Astrocyte of the spinal cord (primary cell): ENCODE measurements at places on chromosomes 6 and 20.
A peak's percentile ranks its signal among the peaks of the same experiment; 100 is the strongest.

GRCh38 chr20:1375515-1375914 lies 17.3 kb downstream of the FKBP1A start:
- peak; percentile 60 for DNase-seq

DNA sequence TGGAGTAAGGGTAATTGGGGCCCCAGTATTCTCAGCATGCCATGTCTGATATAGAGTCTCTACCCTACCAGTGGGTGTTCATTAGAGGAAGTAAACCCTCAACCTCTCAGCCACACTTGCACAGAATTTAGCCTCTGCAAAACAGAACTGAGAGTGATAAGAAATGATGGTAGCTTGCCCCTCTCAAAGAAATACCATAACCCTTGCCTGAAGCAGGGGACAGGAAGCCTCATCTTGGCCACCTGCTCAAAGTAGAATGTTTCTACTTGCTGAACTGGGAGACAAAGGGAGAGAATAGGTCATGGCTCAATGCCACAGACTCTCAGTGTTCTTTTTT lies 33.7 kb downstream of the SPTLC3 start:
- no peak for DNase-seq

DNA sequence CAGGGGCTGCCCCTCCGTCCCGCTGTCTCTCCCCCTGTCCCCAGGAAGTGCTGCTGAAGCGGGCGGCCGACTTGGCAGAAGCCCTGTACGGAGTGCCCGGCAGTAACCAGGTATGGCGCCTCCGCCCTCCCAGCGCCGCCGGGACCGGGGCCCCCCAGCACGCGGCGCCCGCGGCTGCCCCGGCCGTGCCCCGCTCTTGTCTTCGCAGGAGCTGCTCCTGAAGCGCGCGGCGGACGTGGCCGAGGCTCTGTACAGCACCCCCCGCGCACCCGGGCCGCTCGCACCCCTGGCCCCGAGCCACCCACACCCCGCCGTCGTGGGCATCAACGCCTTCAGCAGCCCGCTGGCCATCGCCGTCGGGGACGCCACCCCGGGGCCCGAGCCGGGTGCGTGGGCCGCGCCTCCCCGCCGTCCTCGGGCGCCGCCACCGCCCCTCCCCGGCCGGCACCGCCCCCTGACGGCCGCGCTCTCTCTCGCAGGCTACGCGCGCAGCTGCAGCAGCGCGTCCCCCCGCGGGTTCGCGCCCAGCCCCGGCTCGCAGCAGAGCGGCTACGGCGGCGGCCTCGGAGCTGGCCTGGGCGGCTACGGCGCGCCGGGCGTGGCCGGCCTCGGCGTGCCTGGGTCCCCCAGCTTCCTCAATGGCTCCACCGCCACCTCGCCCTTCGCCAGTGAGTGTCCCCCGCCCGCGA lies 48.4 kb downstream of the CPXM1 start:
- no peak for DNase-seq

- DNase-seq: no peak
These were observed 32.6 kb downstream of the HDGFL1 start for GRCh38 chr6:22601984-22602383.

- no peak for DNase-seq
These were observed 212.2 kb downstream of the ARHGAP18 start for GRCh38 chr6:129497481-129498441.

DNA sequence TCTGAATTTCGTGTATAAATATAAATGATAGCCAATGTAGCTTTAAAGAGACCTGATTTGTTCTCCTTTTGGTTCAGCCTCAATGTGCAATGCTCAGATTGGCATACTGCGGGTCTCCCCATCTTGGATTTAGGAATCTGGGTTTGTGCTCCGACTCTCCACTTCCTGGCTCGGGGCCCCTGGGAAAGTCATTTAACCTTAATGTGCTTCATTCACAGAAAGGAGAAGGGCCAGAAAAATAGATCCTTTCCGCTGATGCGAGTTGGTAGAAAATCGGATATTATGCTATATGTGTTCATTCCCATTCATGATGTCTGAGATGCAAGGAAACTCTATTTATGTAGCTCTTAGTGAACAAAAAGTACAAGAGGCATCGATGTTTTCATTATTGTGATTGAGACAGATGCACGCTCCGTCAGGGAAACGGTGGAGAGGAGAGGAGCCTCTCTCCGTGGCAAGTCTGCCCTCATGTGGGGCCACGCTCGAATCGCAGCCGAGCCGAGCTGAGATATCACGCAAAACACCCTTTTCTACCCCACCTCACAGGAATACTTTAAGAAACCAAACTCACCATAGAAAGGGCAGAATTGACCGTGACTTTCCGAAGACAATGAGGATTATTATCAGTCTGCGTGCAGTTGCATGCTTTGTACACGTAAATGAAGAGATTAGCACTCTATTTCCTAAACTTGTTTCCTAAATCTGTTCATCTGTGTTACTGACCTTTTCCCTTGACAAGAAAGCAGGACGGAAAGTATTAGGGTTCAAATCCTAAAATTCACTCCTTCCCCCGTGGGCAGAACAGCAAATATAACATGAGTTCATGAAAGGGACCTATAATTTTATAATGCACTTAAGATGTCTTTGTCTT lies 136.6 kb downstream of the COL9A1 start:
- peak; percentile 32 for DNase-seq

- DNase-seq: no peak
These were observed 20.0 kb upstream of the GFOD1 start for GRCh38 chr6:13507306-13507860.

- DNase-seq: no peak
These were observed 10.0 kb upstream of the LATS1 start for GRCh38 chr6:149727793-149728498.

DNA sequence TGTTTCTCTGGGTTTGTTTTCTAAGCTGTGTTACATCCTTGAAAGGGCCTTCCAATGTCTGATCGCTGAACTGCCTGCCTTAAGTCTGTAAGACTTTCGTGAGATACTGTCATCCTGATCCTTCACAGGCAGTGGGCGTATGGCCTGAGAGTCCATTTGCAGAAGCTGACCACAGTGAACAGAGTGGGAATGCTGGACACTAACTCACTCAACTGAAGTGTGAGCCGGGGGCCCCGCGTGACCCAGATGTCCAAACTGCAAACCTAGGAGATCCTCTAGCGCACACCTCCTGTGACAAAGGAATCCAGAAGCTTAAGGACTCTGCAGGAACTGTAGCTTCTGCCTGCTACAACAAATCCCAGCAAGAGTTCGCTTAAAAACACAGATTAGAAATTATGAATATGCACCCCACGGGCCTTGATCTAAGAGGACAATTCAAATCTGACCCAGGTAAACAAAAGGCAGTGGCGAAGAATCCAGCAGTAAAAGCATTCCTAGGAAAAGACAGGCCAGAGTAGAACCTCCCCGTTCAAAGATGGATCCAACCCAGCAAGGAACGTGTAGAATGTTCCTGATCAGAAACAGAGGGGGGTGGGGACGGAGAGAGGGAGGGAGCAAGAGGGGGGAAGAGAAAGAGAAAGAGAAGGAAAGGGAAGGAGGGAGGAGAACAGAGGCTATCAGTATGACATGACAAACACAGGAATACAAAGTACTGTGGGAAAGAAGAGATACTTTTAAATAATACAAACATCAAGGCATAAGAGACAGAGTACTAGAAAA lies 135.0 kb upstream of the AFDN start:
- no peak for DNase-seq

DNA sequence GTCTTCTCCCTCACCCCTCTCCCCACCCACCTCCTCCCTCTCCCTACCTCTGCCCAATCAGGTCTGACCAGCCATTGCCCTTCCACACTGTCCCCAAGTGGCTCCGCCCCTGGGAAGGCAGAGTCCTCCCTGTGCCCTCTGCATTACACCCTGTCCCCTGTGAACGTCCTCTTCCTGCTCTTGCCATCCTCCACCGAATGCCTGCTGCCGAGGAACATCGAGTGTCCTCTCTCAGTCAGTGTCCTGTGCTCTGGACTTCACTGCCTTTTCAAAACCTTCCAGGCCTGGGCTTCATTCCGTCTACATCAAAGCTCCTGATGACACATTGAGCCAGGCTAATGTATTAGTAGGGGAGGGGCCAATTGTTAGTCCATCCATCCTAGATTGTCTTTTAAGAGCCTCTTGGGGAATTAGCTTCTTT lies 3.3 kb upstream of the PACSIN1 start:
- no peak for DNase-seq

DNA sequence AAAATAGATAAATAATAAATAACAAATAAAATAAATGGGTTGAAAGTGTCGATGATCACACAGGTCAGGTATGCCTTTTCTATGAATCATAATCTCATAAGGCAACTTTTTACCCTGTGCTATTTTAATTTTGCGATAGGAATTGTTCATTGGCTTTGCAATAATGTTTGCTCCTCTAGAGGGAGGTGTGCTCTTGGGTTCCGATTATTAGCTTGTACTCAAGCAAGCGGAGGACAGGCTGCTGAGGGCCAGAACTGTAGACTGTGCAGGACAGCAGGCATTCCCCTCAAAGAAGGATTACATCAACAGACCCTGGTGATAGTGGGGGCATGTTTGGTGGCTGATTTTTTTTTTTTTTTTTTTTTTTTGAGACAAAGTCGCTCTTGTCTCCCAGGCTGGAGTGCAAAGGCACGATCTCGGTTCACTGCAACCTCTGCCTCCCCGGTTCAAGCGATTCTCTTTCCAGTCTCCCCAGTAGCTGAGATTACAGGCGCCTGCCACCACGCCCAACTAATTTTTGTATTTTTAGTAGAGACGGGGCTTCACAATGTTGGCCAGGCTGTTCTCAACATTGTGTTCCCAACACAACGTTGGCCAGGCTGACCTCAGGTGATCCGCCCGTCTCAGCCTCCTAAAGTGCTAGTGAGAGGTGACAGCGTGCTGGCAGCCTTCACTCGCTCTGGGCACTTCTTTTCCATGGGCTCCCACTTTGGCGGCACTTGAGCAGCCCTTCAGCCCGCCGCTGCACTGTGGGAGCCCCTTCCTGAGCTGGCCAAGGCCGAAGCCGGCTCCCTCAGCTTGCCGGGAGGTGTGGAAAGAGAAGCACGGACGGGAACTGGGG lies 35.6 kb downstream of the RIOK1 start:
- no peak for DNase-seq

- DNase-seq: no peak
These were observed 9.5 kb upstream of the AFG1L start for GRCh38 chr6:108285381-108285780.

GRCh38 chr6:111110036-111110435 lies 22.7 kb downstream of the SLC16A10 start:
- no peak for DNase-seq

DNA sequence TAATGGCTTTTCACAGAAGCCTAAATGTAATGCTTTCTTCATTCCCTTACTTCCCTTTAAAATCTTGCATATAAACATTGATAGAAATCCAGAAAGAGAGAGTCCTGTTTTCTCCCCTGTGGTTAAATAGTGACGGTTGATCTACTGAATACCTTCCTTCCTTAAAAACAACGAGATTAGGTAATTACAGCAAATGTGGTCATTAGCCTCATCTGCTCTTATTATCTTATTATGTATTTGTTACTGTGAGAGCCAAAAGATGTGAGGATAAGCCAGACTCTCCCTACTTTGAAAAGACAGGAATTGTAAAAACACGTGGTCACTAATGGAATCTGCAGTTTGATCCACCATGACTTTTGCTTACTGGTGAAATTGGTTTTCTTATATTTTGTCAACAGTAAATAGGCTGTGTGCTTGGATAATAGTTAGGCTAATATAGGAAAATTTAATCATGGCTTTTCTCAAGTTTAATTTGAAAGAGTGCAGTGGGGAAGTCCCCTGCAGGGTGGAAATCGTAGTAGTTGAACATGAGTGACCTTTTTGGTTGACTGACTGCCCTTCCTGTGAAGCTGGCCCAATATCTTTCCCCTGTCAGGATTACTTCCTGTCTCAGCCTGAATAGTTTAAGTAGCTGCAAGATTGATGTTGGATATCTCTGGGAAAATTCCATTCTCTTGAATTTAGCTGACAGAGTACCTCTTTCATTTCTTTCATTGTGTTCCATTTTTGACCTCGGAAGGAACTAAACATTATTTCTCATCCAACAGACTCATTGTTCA lies 62.8 kb downstream of the JARID2 start:
- DNase-seq: no peak

- DNase-seq: no peak
These were observed 14.9 kb downstream of the RIOK1 start for GRCh38 chr6:7404546-7404945.

DNA sequence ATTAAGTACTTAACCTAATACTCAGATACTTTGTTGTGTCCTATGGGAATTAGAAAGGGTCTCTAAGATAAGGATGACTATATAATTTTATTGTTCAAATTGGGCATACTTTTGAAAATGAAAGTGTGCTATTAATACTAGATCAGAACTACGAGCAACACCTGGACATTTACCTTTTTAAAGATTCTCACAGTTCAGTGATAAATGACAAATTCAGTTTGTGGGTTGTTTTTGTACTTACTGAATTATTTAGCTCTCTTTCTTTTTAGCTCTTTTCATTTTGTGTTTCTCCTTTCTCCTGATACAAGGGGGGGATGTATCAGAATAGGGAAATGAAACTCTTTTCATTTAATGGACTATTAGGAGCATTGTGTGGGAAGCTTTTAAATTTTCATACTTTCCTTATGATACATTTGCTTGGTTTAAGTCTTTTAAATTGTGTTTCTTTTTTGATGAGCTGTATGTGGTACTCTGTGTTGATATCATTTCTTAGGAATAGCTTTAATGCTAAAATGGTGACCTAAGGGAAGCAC lies 47.5 kb downstream of the PHF3 start:
- no peak for DNase-seq

DNA sequence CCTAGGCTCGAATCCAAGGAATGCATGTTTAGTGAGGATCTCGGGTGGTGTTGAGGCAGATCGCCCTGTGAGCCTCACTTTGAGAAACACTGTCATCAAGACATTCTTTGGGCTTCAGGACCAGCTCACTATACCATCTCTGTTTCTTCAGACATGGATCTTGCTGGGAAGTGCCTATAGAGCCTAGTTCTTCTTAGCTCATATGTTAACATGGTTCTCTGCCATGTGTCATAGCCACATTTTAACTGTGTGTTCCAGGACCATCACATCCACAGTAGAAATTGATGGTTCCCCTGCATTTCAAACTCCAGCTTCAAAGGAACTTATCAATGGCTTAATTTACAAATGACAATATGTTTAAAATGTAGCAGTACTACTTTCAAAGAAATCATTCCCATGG lies 57.4 kb downstream of the NOX3 start:
- no peak for DNase-seq

DNA sequence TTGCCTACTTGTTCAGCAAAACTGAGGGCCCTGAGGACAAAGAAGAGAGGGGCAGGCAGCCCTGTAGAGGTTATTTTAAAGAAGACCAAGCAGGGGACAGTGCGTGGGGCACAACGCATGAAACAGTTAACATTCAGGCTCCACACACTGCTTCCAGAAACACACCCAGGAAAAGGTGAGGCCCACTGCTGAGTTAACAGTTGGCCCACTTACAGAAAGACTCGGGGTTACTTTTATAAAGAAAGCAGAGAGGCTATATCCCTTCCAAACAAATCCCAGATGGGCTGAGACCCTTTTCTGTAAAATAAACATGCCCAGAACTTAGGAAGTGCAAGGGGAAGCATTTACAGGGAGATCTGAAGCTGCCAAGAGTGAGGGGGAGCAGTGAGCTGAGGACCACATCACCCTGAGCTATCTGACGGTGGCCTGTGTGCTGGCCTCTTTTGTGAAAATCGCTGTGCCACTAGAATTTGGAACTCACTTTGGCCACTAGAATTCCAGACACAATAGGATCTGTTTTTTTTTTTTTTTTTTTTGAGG lies 49.8 kb upstream of the SSTR4 start:
- DNase-seq: no peak

GRCh38 chr20:3470627-3471396 lies at the start of gene ATRN:
TSS of gene ATRN (plus strand) at chr20:3471018. CDS start at chr20:3471108, 90 bp downstream.
- DNase-seq: peak; percentile 93

- DNase-seq: no peak
These were observed 46.0 kb upstream of the PDE10A start for GRCh38 chr6:165708985-165709576.

- DNase-seq: peak; percentile 85
These were observed 30.6 kb upstream of the ZNF184 start for GRCh38 chr6:27503436-27504030.
